ENCODE measurements at places on chromosomes 1 and 21. TPM values are rescaled to one million over a fixed set of nuclear protein-coding genes. Genes with fewer than 3 reads are reported as not detected.

Gene CFHR2
- polyA plus RNA-seq: not detected

Gene PLEKHG5
- polyA plus RNA-seq: 10.4 TPM

Gene GNAT2
- 0.14 TPM for polyA plus RNA-seq

Gene PFKFB2
- 6.7 TPM for polyA plus RNA-seq

Gene BATF3
- 6.6 TPM for polyA plus RNA-seq

Gene C8A
- polyA plus RNA-seq: not detected

Gene GBP7
- not detected for polyA plus RNA-seq

Gene CDK11B
- 11.1 TPM for polyA plus RNA-seq

DNA sequence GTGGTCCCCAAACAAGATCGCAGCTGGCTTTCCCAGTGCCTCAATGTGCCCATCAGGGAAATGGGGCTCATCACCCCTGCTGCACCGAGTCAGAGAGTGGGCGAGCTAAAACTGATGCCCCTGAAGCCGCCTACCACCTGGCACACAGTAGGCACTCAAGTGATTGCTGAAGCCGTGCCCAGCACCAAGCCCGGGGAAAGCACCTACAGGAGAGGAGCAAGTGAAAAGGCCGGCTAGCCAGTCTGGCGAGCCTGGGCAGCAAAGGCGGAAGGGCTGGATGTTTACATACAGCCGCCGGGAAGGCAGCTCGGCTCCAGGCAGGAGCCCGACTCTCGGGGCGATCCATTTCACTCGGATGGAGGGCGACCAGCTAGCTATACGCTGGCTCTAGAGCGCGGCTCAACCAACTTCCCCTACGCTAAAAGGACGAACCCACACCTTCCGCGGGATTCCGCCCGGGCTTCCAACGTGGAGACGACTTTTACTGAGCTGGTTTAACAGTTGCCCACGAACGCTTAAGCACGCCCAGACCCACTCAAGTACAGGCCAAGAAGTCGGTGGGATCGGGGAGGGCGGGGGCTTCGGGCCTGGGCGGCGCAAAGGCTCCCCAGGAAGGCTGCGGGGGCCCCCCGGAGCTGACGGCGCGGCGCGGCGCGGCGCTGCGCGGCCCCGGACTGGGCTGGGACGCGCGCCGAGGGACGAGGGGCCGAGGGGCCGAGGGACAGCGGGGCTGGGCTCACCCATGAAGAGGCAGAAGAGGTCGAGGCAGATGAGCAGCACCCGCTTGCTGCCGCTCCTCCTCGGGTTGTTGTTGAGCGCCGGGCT is 1.0 kb downstream of the PLPP3 start:
- no peaks in the 10 kb centered on the region for H3K27me3 ChIP-seq
- H3K4me1 ChIP-seq: peaks cover 15% of the 10 kb centered on the region
- H3K27ac ChIP-seq: peak overlapping the region; percentile 66
- DNase-seq: no peak
- H3K36me3 ChIP-seq: no peaks in the 10 kb centered on the region
- peak overlapping the region; percentile 79 for H3K4me3 ChIP-seq

- no peak for DNase-seq
- no peaks in the 10 kb centered on the region for H3K36me3 ChIP-seq
- H3K27ac ChIP-seq: no peak overlapping the region
- no peak overlapping the region for H3K4me3 ChIP-seq
- H3K27me3 ChIP-seq: peaks cover 11% of the 10 kb centered on the region
Measured at GRCh38 chr1:210248341-210248740, 15.7 kb downstream of the SERTAD4 start.

GRCh38 chr1:209756615-209757445 is 977 bp downstream of the TRAF3IP3 start:
- no peaks in the 10 kb centered on the region for H3K27me3 ChIP-seq
- H3K4me1 ChIP-seq: no peaks in the 10 kb centered on the region
- no peak for DNase-seq
- H3K36me3 ChIP-seq: no peaks in the 10 kb centered on the region
- no peak overlapping the region for H3K4me3 ChIP-seq

DNA sequence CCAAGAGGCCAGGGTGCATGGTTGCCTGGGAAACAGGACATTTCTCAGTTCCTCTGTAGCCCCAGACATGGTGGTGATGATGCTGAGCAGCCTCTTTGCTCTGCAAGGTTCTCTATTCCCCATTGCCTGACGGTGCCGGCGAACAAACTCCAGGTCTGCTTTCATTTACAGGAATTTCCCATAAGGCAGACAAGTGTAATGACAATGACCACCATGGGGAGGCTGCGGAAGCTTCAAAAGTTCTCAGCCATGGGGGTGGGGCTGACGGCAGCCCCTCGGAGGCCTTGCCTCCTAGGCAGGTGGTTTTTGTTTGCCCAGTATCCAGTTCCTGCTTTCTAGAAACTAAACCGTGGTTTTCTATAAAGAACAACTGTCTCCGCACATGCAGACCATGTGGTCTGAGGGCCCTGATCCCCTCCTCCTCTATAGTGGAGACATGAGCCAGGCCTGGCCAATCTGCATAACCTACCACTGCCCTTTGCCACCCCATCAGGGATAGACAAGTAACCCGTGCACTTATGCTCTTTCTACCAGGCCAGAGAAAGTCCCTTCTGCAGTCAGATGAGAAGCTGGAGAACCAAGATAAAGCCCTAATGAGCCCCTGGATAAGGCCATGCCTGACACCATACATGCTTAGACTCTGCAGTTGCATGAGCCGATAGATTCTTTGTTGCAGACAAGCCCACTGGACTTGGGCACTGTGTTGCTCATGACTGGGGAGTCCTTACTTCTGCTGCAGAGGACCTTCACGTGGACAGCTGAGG is 54.1 kb downstream of the LDLRAD2 start:
- peaks cover 5% of the 10 kb centered on the region for H3K36me3 ChIP-seq
- peak; percentile 63 for DNase-seq
- no peaks in the 10 kb centered on the region for H3K27me3 ChIP-seq
- H3K4me3 ChIP-seq: 0 out of 2 replicates have a peak overlapping the region, but pooled peaks have one; percentile 1
- peaks cover 7% of the 10 kb centered on the region for H3K4me1 ChIP-seq

DNA sequence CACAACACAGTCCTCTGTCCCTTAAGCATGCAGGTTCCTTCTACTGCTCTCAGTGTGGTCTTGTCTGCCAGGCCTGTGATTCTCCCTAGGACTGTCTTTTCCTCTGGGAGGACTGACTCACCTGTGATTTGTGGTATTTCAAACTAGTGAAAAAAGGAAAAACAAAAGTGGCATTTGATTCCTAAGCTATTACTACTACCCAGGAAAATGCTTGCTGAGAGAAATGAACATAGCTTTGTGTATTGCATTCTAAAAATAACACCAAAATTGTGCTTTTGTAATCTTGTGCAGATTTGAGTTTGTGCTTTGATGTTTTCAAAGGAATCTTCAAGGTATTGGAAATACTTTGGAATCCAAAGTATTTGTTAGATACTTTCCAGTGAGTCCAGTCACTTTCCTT is 57.0 kb downstream of the GPR161 start:
- no peaks in the 10 kb centered on the region for H3K27me3 ChIP-seq
- H3K4me3 ChIP-seq: no peak overlapping the region
- DNase-seq: no peak
- no peak overlapping the region for H3K27ac ChIP-seq
- peaks cover 2% of the 10 kb centered on the region for H3K36me3 ChIP-seq

GRCh38 chr21:45432575-45433255 is 27.8 kb downstream of the COL18A1 start:
- peaks cover 43% of the 10 kb centered on the region for H3K4me1 ChIP-seq
- no peak for DNase-seq
- no peaks in the 10 kb centered on the region for H3K36me3 ChIP-seq
- no peaks in the 10 kb centered on the region for H3K27me3 ChIP-seq

DNA sequence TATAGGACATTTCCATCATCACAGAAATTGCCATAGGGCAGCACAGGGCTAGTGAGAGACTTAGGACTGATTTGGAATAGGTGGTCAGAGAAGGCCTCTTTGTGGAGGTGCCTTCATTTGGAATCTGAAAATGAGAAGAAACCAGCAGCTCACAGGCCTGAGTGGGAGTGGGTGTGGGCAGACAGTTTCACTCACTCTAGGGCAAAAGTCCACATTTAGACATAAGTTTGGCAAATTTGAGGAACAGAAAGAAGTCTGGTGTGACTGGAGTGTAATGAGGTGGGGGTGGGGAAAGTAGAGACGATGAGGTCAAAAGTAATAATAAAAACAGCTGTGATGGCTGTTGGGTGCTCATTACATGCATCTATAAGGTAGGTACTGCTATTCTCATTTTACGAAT is 22.4 kb upstream of the BCAR3 start:
- no peak overlapping the region for H3K27ac ChIP-seq
- no peak overlapping the region for H3K4me3 ChIP-seq
- H3K36me3 ChIP-seq: no peaks in the 10 kb centered on the region

GRCh38 chr21:41636636-41637630 is 129.0 kb upstream of the TMPRSS2 start:
- H3K4me3 ChIP-seq: no peak overlapping the region
- no peaks in the 10 kb centered on the region for H3K27me3 ChIP-seq
- no peak overlapping the region for H3K27ac ChIP-seq
- no peaks in the 10 kb centered on the region for H3K4me1 ChIP-seq

DNA sequence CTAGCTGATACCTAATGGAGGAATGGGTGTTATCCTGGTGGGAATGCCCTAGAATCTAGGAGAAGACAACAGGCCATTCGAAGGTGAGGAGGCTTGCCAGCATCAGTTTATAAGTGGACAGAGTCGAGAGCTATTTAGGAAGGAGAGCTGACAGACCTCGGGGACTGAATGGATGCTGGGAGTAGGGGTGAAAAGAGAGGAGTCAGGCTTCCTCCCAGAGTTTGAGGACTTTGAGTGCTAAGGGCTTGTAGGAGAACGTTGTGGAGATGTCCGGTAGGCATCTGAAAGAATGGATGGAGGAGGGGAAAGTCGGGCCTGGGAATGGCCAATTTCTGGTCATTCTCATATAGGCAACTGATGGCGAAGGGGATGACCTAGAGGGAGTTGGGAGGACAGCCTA is 155.1 kb downstream of the DYRK1A start:
- H3K4me3 ChIP-seq: no peak overlapping the region
- peaks cover 6% of the 10 kb centered on the region for H3K4me1 ChIP-seq
- peaks cover 10% of the 10 kb centered on the region for H3K36me3 ChIP-seq
- H3K27me3 ChIP-seq: no peaks in the 10 kb centered on the region

GRCh38 chr1:70483342-70483741 is 72.3 kb downstream of the CTH start:
- H3K27ac ChIP-seq: no peak overlapping the region
- H3K27me3 ChIP-seq: no peaks in the 10 kb centered on the region
- H3K4me1 ChIP-seq: no peaks in the 10 kb centered on the region
- H3K36me3 ChIP-seq: no peaks in the 10 kb centered on the region
- H3K4me3 ChIP-seq: no peak overlapping the region

- H3K4me1 ChIP-seq: no peaks in the 10 kb centered on the region
- no peaks in the 10 kb centered on the region for H3K36me3 ChIP-seq
- no peak for DNase-seq
- H3K27me3 ChIP-seq: no peaks in the 10 kb centered on the region
- H3K4me3 ChIP-seq: no peak overlapping the region
Measured at GRCh38 chr1:31336687-31337467, 36.0 kb downstream of the FABP3 start.
